ENCODE measurements at places on chromosomes 11 and 22. TPM values are rescaled to one million over a fixed set of nuclear protein-coding genes. Genes with fewer than 3 reads are reported as not detected.
A peak's percentile ranks its signal among the peaks of the same experiment; 100 is the strongest.

TCN1 gene
- not detected for total RNA-seq

LRRC75B gene
- total RNA-seq: 22.7 TPM

TRIM6 gene
- 0.64 TPM for total RNA-seq

COMT gene
- total RNA-seq: 150 TPM

DEAF1 gene
- 60.5 TPM for total RNA-seq

RGL4 gene
- total RNA-seq: not detected

DNA sequence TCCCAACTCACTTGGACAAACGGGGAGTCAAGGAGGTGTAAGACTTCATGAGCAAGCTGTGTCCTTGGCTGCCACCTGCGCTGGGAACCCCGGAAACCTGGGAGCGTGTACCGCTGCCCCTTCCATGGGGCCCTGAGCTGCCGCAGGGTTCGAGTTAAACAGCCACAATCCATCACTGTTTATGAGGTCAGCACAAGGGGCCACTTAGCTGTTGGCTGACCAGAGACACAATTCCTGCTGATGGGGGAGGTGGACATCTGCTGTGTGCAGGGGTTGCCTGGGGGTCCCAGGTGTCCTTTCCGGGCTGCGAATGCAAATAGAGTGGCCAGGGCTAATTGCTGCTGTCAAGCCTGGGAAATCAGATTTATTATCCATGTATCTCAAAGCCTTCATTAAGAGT, 549.3 kb downstream of the BRD1 start:
- DNase-seq: no peak

- DNase-seq: no peak
Measured at GRCh38 chr11:62930157-62930556, 9.0 kb upstream of the CHRM1 start.

DNA sequence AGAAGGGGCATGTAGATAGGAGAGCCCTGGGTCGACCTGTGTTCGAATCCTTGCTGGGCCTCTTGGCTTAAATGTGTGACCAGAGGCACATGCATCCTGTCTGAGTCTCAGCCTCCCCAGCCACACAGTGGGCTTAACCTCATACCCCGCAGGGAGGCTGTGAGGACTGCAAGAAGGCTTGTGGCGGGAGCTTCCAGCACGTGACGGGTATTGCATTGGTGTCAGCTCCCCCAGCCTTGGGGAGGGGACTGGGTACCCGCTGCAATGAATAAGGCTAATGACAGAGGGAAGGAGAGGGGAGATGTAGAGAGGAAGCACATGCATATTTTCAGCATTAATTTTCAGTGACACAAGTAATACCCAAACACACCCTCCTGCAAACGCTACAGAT, 8.1 kb downstream of the RASD2 start:
- DNase-seq: no peak

GRCh38 chr22:30208631-30209603, 37.6 kb downstream of the LIF start:
- peak; percentile 89 for DNase-seq

DNA sequence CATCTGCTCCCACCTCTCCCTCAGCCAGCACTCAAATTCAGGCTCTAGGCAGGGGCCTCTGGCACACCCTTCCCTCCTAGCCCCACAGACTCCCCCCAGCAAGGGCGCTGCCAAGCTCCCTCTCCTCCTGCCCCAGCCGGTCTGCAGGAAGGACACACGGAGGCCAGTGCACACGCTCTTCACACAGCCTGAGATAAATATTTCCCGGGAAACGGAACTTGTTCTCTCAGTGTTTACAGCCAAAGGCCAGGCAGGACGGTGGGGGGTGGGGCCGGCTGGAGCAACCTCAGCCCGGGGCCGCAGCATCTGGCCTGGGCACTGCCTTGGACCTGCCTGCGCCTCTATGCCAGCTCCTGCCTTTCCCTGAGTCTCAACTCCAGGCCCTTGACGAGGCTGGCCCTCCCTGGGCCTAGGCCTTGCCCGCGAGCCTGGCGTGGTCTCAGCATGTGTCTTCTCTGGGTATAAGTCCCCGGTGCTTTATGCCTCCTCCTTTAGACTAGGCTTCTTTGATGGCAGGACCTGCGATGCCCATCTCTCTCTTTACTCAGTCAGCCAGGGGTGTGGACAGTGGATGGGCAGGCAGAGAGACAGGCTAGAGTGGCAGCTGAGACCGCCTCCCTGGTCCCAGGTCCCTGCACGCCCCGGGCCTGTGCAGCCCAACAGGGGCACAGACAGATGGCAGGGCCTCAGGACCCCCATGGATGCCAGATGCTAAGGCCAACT, 48.4 kb downstream of the PDE2A start:
- DNase-seq: no peak

DNA sequence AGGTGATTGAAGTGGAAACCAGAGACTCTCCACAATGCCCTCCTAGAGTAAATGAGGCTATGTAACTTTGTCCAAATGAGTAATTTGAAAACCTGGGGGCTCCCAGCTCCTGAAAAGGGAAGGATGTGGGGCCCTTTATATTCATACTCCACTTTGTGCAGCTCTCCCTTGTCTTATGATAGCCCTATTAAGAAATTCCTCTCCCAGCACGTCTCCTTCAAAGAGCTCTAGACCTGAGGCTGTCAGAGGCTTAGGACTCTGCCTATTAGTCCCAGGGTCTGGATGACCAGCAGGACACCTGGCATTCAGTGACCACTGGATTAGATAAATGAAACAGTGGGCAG, 2.1 kb downstream of the SLC43A1 start:
- DNase-seq: no peak

GRCh38 chr11:62394825-62395538, 23.9 kb upstream of the SCGB1A1 start:
- peak; percentile 89 for DNase-seq

GRCh38 chr11:2809854-2810253, 75.7 kb downstream of the CDKN1C start:
- no peak for DNase-seq

DNA sequence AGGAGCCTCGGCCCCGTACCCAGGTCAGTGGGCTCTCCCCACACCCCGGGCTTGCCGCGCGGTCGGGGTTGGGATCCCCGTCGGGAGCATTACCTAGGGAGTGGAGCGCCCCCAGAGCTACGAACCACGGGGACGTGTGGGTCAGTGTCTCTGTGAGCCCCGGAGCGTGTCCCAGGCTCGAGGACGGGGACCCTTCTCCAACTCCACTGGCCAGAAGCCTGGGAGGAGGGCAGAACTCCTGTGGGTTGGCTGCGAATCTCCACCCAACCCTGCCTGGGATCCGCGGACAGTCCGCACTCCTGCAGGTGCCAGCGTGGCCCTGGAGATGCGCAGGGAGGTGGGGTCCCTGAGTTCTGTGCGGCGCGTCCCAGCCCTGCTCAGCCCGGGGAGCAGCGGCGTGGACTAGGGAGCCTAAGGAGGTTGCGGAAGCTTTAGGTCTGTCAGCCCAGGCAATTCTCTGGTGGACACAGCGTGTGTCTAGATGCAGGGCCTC, 346 bp downstream of the PPFIBP2 start:
- DNase-seq: peak; percentile 74

DNA sequence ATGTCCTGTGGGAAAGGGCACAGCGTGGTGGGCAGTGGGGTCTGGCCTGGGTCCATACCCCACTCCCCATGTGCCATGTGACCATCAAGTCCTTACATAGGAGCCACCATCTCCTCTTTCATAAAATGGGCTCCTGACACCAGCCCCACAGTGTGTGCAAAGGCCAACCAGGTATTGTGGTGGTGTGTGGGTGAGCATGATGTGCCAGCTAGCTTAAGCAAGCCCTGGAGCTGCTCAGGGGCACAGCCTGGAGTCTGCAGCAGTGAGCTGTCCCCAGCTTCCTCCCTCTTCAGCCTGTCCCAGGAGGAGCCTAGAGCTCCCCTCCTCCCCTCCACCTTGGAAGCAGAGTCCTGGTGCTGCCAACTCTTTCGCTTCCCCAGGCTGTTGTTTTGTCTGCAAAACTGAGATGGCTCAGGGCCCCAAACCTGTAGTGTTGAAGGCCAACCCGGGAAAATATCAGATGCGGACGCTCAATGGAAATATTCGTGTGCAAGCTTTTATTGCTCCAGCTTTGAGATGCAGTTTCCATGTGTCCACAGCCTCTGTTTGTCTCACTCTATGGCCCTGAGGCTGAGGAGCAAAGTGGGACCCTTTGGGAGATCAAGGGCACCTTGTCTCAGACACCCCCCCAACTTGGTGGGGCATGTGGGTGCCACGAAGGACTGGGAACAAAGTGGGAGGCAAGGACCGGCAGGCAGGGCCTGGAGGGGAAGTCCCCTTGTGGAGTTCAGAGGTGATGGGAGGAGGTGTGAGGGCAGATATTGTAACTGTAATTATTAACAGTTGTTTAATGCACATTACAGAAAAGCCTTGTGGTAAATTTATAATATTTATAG, 92.6 kb downstream of the CTTN start:
- DNase-seq: no peak

DNA sequence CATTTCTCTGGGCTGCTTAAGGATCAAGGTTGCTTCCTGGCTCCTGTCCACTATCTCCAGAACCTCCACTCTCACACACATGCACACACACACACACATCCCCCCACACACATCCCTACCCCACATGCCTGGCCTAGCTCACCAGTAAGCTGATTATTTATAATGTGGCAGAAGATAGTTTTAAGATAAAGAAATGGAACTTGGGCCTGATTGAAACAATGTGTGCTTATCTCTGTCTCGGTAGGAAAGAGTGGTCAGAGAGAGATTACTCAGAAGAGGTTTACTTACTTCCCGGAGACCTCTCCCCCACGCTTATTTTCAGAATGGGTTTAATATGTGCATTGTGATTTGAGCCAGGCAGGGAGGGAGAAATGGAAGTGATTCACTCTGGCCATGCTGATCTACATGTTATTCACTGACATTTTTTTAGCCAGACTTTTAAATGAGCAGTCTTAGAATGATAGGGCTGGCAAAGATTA, 422.4 kb downstream of the TENM4 start:
- DNase-seq: no peak

DNA sequence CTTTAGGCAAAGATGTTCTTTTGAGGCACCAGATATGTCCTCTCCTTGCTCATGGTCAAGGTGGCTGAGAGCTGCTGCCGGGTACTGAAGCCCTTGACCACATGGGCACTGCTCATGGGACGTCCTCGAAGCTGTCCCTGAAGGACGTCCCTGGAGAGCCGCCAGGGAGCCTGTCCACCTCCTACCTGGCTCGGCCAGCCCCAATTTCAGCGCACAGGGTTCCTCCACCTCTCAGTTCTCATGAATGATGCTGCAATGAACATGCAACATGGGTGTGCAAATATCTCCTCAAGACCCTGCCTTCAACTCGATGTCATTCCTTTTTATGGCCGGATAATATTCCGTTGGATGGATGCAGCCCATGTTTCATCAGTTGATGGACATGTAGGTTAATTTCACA, 24.4 kb upstream of the TOLLIP start:
- no peak for DNase-seq

- DNase-seq: no peak
Measured at GRCh38 chr11:105202844-105203548, 63.4 kb upstream of the CARD18 start.

DNA sequence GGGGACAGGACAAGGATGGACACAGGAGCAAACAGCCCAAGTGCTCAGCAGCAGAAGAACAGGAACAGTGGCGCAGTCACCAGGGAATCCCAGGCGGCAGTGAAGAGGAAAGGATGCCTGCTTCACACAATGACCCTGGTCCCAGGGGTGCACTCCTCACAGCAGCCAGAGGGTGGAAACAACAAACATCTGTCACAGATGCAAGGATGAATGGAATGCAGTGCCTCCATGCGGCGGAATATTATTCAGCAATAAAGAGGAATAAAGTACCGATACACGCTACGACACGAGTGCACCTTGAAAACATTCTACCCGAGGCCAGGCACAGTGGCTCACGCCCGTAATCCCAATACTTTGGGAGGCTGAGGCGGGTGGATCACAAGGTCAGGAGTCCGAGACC, 12.7 kb downstream of the CSNK1E start:
- no peak for DNase-seq

DNA sequence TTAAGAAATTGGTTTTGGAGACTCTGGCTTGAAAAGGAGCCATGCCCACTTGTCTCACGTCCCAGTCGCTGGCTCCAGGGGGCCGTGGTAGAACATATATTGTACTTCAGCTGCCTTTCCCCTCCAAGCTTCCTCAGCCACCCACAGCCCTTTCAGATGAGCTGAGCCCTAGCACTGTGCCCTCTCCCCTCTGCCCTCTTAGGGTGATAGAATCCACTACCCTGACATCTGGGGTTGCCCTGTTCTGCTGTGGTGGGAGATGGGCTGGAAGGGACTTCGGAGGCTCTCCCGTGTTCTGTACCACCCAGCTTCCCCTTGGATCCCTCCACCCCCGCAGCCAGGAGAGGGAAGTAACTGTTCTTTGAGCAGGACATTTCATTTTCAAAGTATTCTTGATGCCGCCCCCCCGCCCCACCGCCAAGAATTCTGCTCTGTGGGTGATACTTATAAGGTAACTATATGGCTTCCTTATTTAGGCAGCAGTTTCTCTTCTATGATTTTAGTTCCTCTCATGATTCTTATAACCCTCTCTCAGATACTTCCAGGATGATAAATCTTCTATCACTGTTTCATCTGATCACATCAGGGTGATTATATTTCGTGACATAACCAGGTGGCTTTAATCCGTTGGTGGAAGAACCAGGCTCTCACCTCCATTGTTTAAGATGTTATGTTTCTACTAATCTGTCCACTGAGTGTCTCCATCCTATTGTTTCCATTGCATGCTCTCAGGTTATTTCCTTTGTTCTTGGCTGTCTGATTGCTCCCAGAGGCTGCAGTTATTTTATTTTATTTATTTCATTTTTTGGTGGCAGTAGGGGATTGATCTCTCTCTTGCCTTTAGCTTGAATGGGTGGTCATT, 24.1 kb downstream of the ZBTB16 start:
- no peak for DNase-seq

DNA sequence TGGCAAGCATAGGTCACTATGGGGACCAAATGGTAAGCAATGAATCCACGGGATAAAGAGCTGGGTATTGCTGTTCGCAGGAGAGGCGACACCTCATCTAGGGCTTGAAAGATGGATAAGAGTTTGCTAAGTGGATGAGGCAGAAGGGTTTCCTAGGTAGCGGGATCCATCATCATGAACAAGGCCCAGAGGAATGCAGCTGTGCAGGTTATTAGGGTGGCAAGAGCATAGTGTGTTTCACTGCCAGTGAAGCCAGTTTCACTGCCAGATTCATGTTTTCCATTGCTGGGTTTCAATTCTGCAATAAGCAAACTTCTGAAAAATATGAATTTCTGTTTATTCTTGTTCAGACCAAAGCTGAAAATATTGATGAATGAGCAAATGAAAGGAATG, 27.2 kb downstream of the WEE1 start:
- DNase-seq: no peak

- no peak for DNase-seq
Measured at GRCh38 chr11:32231909-32232493, 141.1 kb downstream of the RCN1 start.

GRCh38 chr22:24460418-24461089, 33.2 kb downstream of the ADORA2A start:
- DNase-seq: no peak

- DNase-seq: no peak
Measured at GRCh38 chr22:44889255-44889878, 120.4 kb downstream of the PHF21B start.
